ENCODE measurements at places on chromosomes 5 and 9.

DNA sequence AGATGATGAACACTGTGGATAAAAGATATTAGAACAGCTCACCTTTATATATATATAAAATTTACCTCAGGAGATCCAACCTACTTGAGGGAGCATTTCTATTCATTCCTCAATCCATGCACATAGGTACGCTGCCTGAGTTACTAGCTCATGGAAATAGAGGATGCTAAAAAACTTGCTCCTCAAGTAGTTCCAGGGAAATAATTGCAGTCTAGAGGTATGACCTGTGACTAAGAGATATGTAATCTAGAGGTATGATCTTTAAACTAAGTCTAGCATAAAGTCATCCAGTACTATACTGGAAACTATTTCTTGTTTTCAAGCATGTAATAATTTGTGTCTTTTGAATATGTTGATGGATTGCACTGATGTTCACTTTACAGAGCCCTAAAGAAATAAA lies 471.2 kb downstream of the TAF11L14 start:
- no peak for DNase-seq

DNA sequence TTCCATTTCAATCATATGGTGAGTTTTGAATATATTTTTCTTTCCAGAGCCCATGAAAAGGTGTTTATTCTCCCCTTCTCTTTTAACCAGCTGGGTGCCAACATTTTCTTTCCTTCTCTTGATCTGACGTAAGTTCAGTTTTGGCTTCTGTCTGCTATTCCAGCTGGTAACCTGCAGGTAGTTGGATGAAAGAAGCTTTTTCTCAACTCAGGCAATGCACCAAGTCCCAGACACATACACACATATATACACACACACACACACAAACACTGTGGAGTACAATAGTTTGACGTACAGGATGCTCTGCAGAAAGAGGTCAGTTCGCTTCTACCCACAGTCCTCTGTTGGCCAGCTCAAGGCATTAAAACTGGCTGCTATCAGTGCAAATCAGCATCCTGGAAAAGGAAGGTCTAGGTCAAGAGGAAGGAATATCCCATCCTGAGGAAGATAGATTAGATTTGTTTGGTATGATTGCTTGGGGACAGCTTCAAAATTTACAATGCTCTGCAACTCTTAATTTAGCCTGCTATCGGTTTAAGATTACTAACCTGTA lies 214.3 kb upstream of the SEMA6A start:
- DNase-seq: no peak

DNA sequence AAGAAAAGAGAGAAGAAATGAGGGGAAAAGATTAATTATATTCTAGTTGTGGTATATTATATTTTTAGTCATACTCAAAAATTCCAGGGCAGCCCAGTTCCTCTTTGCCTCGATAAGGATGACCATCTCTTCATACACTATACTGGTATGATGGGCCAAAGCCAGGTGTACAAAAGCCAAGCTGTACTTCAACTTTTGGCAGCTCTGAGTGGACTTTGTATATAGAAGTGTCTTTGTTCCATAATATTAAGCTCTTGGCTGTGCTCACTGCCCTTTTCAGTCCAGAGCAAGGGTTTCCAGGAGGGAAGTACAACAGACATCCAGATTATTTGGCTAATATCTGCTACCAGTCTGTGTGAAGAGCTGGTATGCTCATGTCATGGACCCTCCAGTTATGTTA lies 934.3 kb upstream of the CDH10 start:
- DNase-seq: no peak

- DNase-seq: no peak
Measured at GRCh38 chr9:122377241-122378164, 6.7 kb downstream of the PTGS1 start.

DNA sequence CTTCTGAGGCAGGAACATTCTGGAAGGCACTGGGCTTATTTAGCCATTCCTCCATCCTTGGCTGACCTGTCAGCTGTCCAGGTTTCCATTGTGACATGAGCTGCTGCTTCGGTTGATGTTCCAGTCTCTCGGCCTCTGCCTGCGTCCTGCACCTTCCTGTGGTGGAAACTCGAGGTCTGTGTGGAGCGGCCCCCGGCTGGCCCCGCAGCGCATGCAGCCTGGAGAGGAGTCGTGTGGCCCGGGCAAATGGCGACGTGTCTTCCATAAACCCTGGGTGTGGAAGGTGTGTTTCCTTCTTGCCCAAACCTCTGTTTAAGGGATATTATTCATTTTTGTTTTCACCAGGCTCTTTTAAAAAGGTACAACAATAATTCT lies 36.5 kb upstream of the SLC9A3 start:
- no peak for DNase-seq

DNA sequence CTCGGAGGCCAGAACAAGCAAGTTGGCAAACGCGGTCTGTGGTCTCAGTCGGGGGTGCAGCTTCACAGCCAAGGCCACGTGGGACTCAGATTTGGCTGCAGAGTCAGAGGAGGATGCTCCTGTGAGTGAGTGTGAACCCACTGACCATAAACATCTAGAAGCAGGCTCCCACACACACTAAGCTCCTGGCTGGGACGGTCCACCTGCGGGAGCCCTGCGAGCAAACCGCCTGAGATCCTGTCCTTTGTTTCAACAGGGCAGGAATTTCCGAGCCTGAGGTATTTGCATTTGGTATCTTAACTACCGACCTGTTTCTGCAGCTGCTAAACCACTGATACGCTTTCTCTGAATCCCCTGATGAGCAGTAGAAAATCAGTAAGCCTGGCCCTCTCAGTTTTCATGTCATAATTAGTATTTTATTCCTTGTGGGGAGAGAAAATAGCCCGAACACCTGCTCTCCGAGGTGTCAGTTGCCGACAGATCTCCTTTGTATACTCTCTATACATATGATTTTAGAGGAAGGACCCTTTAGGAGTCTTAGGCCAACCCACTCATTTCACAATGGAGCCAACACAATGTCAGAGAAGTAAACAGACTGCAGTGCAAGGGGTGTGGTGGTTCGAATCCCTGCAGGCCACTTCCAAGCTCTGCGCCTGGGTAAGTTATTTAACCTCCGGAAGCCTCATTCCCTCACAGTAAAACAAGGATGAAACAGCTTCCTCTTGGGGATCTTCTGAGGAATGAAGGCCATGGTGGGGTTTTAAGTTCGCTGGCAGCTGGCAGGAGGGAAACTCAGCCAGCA lies 40.9 kb upstream of the PWWP2A start:
- DNase-seq: peak; percentile 74

DNA sequence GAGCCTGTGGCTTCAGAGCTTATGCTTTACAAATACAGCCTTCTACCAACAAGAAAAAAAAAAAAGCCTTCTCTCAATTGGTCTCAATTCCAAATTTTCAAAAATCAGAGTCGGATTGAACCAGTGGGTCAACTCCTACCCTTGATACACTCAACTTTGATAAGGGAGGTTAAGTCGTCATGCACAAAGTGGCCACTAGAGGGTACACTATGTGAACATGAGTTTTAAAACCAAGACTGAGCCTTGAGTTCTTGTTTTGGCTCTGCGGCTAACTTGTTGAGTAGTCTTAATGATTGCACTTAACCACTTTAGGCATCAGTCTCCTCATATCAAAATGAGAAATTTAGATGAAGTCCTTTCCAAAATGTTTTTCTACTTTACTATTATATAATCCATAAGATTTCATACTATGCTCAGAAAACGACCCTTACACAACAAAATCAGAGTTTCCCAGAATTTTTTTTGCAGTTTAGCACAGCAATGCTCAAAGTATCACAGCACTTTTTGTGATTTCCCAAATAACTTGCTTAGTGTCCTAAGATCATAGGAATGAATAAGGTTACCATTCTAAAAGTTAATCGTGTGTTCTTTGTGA lies 92.9 kb upstream of the MTAP start:
- no peak for DNase-seq

GRCh38 chr5:55154873-55155272 lies 5.1 kb upstream of the GPX8 start:
- no peak for DNase-seq

- DNase-seq: no peak
Measured at GRCh38 chr9:36935768-36936497, 98.1 kb downstream of the PAX5 start.

- DNase-seq: no peak
Measured at GRCh38 chr9:132538071-132538470, 44.3 kb upstream of the BARHL1 start.

DNA sequence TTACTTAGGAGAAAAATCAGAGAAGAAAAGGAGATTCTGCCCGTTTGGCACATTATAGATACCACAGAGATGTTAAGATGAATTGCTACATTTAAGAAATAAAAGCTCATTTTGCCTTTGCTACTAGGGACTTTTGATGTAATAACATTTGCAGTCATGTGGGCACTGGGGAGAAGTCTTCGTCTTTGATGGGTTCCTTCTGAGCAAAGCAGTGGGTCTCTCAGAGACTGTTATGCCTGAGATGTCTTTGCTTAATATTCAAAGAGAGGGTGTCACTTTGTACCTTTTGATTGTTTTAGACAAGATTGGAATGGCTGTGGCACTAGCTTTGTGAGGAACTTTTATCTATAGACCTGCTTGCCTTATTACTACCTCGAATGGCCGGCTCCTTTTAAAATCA lies 25.0 kb downstream of the SLC25A25 start:
- no peak for DNase-seq

- DNase-seq: no peak
Measured at GRCh38 chr5:72412283-72413055, 92.3 kb downstream of the PTCD2 start.

DNA sequence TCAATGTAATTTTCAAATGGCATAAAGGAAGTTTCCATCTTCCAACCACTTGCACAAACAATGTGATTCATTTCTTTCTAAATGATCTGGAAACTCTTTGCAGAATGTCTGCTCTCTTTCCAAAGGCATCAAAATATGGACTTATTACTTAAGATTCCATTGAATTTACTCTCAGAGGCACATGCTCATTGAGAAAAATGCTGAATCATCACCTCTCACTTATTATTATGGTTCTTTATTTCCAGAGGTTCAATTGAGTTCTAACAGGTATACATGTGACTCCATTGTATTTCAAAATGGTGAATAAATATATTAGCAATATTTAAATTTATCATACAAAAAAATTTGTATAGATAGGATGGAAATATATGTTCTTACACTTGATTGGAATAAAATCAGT lies 1140.6 kb downstream of the EFNA5 start:
- no peak for DNase-seq

DNA sequence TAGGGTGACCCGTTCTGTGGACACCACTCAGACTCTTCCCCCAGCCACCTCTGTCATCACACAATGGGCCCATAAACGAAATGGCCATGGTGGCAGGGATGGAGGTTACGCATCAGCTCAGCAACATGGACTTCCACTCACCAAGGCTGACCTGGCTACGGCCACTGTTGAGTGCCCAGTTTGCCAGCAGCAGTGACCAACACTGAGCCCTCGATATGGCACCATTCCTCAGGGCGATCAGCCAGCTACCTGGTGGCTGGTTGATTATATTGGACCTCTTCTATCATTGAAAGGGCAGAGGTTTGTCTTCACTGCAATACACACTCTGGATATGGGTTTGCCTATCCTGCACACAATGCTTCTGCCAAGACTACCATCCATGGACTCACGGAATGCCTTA lies 21.1 kb downstream of the MTMR12 start:
- no peak for DNase-seq

GRCh38 chr9:6545017-6545691 lies 100.4 kb downstream of the GLDC start:
- DNase-seq: no peak

Measured in NCI-H2171 treated with DMSO at 0.1 percent for 48 hours (cell line).